DMS153 (cell line): ENCODE measurements at places on chromosomes 12 and 14.

- DNase-seq = peak; percentile 64
These were observed 52.4 kb upstream of the CAPRIN2 start for GRCh38 chr12:30806989-30807694.

GRCh38 chr14:34593740-34594375 is 36.1 kb downstream of the SNX6 start:
- DNase-seq = no peak

GRCh38 chr12:66910366-66910974 is 231.6 kb upstream of the GRIP1 start:
- DNase-seq = no peak

DNA sequence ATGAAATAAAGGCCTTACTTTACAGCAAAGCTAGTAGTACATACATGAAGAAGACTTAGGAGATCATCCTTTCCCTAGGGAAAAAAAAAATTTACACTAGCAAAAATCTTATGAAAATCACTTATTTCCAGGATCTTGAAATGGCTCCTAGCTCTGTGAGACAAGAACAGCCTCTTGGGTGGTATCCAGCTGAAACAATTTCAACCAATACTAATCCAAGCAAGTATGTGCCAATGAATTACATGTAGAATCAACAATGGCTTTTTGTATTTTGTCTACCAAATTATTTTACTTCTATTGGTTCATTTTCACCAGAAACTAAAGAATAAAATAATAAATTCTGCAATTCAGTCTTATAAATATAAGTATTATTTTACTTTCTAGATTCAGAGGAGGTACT is 2.7 kb upstream of the SLCO1A2 start:
- no peak for DNase-seq

- no peak for DNase-seq
These were observed 250.0 kb downstream of the GLT1D1 start for GRCh38 chr12:129103231-129103630.

GRCh38 chr12:13163868-13164635 is 32.5 kb upstream of the EMP1 start:
- no peak for DNase-seq

GRCh38 chr12:64270411-64270810 is 48.3 kb upstream of the KICS2 start:
- DNase-seq = no peak

DNA sequence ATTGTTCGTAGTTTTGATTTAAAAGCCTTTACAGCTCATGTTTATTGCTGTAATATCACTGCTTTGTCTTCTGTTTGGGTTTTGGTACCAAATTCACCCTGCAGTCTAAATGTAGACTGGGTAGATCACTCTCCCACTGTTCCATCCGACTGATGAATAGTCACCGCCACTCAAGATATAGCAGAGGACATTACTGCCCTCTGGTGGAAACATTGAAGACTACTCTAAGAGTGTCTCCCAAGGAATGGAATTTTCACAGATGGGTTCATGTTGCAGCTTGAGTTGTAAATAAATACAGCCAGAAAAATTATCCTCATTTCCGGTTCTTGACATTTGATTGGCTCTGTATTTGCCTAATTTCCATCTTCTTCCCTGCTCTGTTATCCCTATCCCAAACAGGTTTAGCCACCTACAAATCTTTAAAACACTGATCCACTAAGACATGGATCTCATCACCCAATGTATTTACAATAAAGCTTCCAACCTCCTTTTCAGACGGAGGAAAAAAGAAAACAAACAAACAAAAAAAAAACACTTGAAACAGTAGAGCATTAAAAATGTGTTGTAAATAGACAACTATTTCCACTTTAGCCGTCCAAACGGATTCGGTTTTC is 198.3 kb upstream of the CPNE8 start:
- peak; percentile 47 for DNase-seq

DNA sequence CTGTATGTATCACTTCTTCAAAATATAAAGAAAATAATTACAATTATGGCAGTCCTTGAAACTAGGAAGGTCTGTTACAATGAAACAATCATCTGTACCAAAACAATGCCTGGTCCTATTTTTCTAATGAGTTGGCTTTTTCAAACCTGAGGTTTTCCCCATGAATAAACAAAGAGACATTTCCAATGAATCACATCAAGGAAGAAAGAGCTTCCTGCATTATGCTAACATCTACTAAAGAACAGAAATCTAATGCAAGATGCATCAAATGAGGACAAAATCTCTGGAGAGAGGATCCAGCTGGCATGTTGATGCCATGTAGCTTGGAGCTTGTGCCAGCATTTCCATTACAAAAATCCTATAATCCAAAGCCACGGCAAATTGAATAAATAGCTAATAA is 29.3 kb downstream of the NIN start:
- DNase-seq = no peak

- DNase-seq = no peak
These were observed 6.3 kb downstream of the MGP start for GRCh38 chr12:14879222-14879933.
